ENCODE measurements at places on chromosomes 16 and 17. TPM values are rescaled to one million over a fixed set of nuclear protein-coding genes. Genes with fewer than 3 reads are reported as not detected.

The HOXB7 gene
- 37.9 TPM for total RNA-seq

The PPY gene
- total RNA-seq, result not detected

The AGRP gene
- total RNA-seq, result not detected

The STH gene
- not detected for total RNA-seq

The PABPN1L gene
- total RNA-seq, result not detected

The NECAB2 gene
- total RNA-seq, result 0.76 TPM

The GPRC5C gene
- not detected for total RNA-seq

The MT1H gene
- not detected for total RNA-seq

The DRC3 gene
- total RNA-seq, result 1.0 TPM

DNA sequence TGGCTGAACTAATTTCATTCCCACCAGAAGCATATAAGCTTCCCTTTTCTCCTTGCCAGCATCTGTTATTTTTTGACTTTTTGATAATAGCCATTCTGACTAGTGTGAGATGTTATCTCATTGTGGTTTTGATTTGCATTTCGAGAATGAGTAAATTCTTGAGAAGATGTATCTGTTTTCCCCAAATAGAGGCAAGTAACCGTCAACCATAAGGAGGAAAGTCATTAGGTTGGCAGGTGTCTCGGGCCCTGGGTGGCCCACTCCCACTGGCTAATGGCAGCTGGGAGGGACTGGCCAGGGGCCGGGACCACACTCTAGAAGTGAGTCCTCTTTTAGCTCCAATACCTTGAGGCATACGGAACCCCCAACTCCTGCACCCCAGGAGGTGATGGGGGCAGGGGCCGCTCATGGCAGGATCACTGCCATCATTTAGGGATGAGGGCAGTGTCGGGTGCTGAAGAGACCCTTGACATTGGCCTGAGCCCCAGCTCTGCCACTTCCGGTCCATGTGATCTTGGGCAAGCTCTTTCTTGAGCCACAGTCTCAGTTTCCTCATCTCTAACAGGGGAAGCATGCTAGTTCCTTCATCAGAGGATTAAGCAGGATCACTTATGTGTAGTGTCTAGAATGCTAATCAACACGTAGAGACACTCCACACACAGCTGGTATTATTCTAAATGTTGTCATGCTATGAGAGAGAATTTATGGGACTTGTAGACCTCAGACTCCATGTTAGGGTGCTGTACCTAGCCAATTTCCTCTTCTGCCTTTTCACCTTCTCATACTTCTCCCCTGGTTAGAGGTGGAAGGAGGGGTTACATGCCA, 44.3 kb downstream of the RGS9 start:
- no peak for DNase-seq

DNA sequence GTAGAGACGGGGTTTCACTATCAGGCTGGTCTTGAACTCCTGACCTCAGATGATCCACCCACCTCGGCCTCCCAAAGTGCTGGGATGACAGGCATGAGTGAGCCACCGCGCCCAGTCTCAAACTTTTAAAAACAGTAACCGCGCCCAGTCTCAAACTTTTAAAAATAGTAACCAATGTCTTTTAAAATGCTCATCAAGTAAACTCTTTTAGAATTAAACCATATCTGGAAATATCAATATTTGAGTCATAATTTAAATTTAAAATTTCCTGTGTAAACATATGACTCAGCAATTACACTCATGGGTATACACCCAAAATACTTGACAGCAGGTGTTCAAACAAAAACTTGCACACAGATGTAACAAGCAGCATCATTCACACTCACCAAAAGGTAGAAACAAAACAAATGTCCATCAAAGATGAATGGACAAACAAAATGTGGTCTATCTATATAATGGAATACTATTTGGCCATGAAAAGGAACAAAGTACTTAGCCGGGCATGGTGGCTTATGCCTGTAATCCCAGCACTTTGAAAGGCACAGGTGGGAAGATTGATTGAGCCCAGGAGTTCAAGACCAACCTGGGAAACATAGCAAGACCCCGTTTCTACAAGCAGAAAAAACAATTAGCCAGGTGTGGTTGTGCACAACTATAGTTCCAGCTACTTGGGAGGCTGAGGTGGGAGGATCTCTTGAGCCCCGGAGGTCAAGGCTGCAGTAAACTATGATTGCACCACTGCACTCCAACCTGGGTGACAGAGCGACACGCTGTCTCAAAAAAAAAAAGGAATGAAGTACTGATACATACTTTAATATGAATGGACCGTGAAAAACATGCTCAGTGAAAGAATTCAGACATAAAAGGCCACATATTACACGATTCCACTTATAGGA, 20.2 kb downstream of the ENPP7 start:
- DNase-seq, result no peak

- no peak for DNase-seq
These were observed 54.0 kb upstream of the GNAO1 start for GRCh38 chr16:56137269-56137668.

- DNase-seq, result no peak
These were observed 1.2 kb downstream of the MMP2 start for GRCh38 chr16:55480228-55480655.

DNA sequence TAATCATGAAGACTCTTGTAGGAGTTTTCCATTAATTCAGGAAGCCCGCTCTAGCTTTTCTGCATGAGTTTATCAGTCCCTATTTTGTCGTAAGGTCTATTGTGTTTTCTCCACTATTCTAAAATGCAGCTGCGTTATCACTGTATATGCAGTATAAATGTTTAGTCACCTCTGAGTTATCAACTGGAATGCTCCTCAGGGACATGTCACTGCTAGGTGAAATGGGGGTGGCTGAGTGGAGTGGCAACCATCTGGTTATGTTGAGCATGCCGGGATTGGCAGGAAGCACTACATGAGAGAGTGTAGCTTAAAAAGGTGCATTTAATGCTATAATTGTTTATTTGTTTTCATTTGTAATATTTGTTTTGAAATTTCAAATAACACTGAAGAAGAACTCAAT, 285.2 kb upstream of the ELAC2 start:
- no peak for DNase-seq

DNA sequence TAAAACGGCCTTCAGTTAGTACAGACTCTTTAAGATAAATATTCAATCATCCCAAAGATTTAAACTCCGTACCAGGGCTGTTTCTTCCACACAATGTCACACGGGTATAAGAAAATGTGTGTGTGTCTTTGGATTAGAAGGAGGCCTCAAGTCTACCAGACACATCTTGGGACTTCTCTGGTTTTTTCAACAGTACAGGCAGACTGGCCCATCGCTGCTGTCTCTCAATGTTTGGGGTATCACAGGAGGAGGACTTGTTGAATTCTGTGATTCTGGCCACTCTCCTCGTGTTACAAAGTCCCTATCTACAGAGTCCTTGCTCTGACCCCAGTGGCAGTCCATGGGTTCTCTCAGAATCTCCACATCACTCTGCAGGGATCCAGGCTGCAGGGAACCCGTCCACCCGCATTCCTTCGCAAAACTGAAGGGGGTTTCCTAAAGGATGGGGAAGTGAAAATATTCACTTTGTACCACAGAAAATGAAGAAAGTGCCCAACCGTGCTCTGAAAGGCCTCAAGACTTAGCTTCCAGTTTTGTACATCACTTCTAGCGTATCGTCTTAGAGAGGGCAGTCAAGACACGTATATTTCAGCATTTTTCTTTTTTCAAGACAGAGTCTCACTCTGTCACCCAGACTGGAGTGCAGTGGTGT, 373.2 kb downstream of the NPIPA8 start:
- DNase-seq, result no peak

GRCh38 chr17:31743797-31744196, 115.2 kb downstream of the COPRS start:
- DNase-seq, result no peak

DNA sequence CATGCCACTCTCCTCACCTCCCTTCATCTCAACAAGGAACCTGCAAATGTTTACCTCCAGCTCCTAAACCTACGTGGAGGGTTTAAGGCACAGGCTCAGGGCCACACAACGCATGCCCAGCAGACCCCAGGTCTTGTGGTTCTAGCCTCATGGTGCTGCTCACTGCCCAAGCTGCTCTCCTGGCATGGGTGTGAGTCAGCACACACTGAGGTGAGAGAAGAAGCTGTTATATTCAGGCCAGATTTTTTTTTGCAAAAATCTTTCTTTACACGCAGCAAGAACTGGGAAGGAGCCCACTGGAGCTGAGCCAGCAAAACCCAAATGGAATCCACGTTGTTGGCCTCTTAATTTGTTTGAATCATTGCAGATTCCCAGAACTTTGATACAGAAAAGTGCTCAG, 5.5 kb upstream of the C16orf96 start:
- DNase-seq, result no peak

DNA sequence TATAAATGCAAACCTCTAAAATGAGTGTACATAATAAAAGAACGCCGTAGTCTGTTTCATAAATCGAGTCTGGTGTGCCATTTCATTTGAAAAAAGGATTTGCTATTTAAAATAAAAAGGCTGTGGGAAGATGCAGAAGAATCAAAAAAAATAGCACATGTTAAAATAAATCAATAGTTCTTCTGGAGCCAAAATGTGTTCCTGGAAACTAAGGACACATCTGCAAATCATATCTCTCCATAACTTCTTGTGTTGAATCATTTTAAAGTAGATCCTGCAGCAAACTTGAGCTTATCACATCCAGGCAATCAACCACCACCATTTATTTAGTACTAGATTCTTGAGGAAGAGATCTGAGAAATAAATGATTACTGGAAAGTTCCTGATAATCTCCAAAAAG, 29.0 kb downstream of the XPO6 start:
- DNase-seq, result no peak

GRCh38 chr17:969811-970355, 9.7 kb downstream of the NXN start:
- no peak for DNase-seq

- DNase-seq, result no peak
These were observed 35.0 kb downstream of the DHRS7B start for GRCh38 chr17:21161498-21162393.

DNA sequence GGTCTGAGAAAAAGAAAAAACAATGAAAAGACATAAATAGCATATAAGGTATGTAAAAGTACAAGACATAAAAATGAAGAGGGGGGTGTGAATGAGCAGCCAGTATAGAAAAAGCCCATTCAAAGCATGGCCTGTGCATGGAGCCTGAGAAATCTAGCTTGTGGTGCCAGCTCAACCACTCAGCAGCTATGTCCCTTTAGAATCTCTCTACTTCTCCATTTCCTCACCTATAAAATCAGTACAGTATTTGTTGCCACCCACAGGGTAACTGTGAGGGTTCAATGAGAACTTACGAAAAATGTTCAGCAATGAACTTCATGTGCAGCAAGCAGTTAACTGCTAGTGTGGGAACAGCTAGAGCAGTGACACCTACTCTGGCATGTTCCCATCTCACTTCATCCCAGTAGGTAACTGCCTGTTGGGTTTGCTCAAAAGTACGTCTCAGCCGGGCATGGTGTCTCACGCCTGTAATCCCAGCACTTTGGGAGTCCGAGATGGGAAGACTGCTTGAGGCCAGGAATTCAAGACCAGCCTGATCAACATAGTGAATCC, 15.3 kb downstream of the CYTH1 start:
- no peak for DNase-seq

DNA sequence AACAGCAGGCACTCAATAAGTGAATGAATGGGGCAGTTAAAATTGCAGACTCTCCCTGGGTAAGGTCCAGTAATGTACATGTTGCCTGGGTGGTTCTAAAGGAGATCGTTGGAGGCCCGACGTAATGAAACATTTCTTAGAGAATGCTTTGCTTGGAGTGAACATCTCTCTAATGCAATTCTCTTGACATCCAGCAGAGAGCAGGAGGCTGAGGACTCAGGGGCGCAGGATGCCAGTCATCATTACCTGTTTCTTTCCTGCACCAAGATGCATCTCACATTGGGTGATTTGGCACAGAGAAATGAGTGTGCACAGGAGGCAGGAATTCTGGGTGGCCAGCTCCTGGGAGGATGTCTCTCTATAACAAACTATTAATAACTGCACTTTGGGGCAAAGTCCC, 130.3 kb upstream of the RBBP6 start:
- DNase-seq, result peak; percentile 23

GRCh38 chr16:4051591-4051990, 64.7 kb downstream of the ADCY9 start:
- no peak for DNase-seq

GRCh38 chr16:79597277-79598062, 3.1 kb downstream of the MAF start:
- DNase-seq, result no peak

DNA sequence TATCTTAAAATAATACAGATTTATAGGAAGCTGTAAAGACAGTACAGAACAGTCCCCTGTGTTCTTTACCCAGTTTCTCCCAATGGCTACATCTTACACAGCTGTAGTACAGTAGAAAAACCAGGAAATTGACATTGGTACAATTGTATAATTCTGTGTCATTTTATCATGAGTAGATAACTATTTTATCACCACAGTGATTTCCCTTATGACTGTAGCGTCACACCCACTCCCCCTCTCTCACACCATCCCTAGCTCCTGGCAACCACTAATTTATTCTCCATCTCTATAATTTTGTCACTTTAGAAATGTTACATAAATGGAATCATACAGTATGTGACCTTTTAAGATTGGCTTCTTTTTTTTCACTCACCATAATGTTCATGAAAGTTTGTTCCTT, 30.9 kb downstream of the CLTC start:
- no peak for DNase-seq

DNA sequence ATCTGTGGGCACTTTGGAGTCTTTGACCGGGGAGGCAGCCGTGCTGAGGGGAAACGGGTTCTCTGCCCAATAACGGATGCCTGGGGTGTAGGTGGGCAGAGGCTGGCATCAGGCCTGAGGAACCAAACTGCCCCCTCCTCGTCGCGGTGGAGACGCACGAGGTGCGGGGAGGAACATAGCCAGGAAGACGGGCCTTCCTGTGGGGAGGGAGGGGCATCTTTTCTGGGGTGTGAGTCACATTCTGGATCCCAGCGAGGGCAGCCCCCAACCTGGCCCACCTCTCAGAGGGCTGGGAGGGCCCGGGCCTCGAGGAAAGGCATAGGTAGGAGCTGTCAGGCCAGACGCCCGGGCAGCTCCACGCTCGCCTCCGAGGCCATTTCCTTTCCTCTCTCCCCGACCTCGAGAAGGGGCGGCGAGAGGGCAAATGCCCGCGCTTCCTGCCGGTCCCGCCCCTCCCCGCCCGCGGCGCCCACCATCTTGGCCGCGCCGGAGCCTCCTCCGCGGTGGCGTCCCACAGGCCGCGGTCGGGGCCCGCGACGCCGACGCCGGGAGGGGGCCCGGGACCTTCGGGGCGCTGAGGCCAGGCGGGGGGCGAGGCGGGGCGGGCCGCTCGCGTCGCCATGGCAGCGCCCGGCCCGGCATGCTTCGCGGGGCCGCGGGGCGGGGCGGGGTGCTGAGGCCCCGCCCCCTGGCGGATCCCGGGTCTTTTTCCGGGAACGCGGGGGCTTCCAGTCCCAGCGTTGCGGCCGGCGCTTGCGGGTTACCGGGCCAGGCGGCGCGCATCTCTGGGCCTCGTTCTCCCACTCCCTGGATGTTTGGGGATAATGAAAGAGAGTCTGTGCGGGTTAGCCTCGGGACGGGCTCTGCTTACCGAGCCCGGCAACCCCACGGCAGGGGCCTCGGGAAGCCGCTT, 13.2 kb downstream of the RAI1 start:
- peak; percentile 74 for DNase-seq

DNA sequence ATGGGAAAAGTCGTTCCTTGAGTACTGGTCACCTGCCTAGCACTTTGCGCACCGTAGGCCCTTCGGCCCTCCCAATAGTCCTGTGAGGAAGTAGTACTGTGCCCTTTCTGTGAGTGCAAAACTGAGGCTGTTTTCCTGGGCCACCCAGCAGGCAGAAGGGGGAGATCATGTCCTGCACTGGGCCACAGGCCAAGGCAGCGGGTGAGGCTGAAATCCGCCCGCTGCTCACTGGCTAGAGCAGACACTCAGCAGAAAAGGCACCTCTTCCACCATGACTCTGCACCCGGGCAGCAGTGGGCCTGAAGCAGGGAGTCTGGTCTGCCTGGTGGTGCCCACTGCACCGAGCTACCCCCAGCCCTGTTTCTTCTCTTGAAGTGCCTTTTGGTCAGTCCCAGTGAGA, 20.2 kb downstream of the METTL22 start:
- DNase-seq, result no peak
